ENCODE measurements at places on chromosomes 7 and 10. TPM values are rescaled to one million over a fixed set of nuclear protein-coding genes. Genes with fewer than 3 reads are reported as not detected.

DNA sequence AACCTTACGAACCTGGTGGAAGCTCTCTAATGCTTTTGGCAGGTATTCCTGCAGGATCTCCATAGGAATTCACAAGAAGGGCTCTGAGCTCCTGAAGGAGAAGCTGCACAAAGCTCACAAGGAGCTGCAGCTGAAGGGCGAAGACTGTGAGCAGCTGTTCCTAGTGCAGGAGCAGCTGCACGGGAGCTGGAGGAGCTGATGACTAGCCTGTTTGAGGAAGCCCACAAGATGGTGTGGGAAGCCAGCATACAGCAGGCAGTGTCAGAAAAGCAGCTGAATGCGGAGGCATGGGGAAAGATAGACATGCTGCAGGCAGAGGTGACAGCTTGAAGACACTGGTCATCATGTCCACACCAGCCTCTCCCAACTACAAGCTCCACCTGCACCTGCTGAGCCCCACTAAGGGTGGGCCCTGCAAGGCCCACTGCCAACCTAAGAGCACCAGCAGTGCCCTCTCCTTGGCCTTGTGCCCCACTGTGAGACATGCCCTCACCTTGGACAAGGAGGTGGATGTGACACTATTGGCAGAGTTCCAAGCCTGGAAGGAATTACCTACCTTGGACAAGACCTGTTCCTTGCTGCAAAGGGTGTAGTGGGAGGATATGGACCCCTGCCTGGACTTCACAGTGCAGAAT, 250.6 kb downstream of the BBS9 start:
- DNase-seq, result no peak

Gene GIMAP1
- 6.0 TPM for total RNA-seq

Gene SORBS1
- 1.5 TPM for total RNA-seq

- no peak for DNase-seq
These were observed 145.3 kb upstream of the MGMT start for GRCh38 chr10:129321727-129322126.

GRCh38 chr10:7412237-7412927, 1.5 kb upstream of the SFMBT2 start:
- DNase-seq, result peak; percentile 56

Gene SYT15
- 0.71 TPM for total RNA-seq

Data from activated CD4-positive, alpha-beta memory T cell treated with anti-CD3 and anti-CD28 coated beads for 36 hours (primary cell).